ENCODE measurements at places on chromosomes 12 and 14.

- DNase-seq: no peak
Observed at GRCh38 chr14:87002776-87003175, 990.2 kb downstream of the GALC start.

DNA sequence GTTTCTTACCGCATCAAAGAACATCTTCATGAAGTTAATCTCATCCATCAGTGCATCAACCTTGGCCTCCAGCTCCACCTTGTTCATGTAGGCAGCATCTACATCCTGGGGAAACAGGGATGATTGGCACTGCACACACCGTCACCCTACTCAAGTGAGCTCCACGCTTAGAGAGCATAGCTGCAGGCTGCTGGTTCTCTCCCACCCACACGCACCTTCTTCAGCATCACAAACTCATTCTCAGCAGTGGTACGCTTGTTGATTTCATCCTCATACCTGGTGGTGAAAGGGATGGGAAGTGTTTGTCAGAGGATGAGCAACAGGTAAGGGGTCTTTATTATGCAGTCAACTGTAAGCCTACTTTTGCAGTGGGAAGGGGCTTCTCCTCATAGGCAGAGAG is 2.3 kb downstream of the KRT5 start:
- DNase-seq: no peak

GRCh38 chr12:42091769-42092168 is 52.9 kb downstream of the GXYLT1 start:
- no peak for DNase-seq

DNA sequence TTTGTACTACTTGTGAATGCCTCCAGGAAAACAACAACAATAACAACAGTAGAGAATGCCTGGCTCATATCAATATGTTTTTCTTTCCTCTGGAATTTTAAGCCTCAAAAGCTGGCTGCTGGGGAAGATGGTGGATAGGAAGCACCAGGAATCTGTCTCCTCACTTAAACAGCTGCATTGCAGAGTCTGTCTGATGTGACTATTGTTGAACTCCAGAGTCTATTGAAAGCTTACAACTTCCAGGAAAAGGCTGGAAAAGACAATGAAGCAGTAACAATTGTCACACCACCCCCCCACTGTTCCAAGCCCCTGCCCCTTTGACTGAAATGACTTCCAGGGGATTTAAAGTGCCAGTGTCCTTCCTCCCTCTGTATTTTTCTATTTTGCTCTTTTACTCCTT is 309.7 kb downstream of the BMP4 start:
- no peak for DNase-seq

DNA sequence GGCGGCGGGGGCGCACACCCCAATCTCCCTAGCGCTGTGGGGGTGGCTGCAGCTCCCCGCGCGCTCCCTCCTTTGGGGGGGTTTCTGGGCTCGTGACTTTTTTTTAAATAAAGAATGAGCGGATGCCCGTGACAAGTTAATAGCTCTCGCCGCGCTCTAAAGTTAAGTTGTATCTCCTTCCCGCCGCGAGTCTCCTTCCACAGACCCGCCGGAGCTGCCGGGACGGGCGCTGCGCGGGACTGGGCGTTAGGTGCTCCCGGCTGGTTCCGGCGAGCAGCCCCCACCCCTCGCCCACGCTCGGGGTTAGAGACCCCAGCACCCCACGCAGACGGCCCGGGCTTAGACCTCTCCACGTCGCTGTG is 82.6 kb upstream of the HMGA2 start:
- no peak for DNase-seq

GRCh38 chr14:44866322-44866721 is 95.4 kb downstream of the KLHL28 start:
- DNase-seq: no peak

GRCh38 chr12:13537623-13538022 is 341.1 kb downstream of the EMP1 start:
- DNase-seq: no peak

GRCh38 chr12:123908884-123909725 is 63.5 kb downstream of the CCDC92 start:
- no peak for DNase-seq

- DNase-seq: no peak
Observed at GRCh38 chr12:87117526-87117925, 861.3 kb upstream of the MGAT4C start.

- DNase-seq: no peak
Observed at GRCh38 chr12:13289653-13290289, 93.2 kb downstream of the EMP1 start.

- peak; percentile 53 for DNase-seq
Observed at GRCh38 chr14:32679927-32680612, 258.6 kb upstream of the NPAS3 start.

DNA sequence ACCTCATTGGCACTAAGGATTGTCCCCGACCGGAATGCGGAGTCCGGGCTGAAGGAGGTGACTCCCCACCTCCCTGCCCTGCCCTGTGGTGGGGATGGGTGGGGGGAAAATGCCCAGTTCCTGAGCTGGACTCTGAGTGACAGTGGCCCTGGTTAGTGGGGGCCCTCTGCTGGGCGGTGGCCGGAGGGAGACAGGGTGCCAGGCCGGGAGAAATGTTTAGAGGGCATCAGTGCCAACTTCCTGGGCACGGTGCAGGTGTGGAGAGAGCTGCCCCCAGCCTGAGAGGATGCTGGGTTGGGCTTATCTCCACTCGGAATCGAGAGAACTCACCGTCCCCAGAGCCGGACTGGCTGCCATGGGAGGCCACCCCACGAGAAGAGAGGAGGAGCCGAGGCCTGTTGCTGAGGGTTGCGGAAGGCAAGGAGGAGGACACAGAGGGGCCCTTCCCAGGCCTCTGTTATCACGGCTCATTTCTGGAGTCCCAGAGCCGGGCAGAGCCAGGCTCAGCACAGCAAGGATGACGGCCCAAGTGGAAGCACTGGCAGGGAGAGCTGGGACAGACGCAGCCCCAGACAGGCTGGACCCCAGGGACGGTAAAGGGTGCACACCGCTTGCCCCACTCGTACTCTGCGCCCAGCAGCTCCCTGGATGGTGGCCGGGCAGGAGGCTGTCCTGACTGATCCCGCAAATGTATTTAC is 156.7 kb downstream of the KIF26A start:
- DNase-seq: no peak

GRCh38 chr14:33362934-33363333 is 424.3 kb downstream of the NPAS3 start:
- no peak for DNase-seq

GRCh38 chr14:56709201-56709600 is 101.1 kb downstream of the OTX2 start:
- no peak for DNase-seq

DNA sequence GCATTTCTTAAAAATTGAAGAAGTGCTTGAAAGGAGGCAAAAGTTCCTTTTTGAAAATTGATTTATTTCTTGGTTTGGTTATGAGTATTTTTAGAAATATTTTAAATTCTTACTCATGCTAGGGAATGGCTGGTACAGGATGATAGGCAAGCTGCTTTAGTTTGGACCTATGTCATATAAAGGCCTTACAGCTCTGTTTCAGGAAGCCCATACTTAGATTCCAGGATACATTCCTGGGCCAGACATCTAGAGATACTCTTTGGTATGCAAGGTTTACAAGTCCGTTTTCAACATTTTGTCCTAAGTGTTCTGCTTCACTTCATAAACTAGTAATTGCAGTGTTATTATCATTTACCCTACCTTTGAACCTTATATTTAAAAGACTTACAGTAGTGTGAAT is 186.8 kb downstream of the FUT8 start:
- DNase-seq: no peak

GRCh38 chr12:25264862-25265261 is 14.1 kb upstream of the KRAS start:
- DNase-seq: no peak

GRCh38 chr12:12460935-12461922 is 101.4 kb downstream of the DUSP16 start:
- DNase-seq: no peak

DNA sequence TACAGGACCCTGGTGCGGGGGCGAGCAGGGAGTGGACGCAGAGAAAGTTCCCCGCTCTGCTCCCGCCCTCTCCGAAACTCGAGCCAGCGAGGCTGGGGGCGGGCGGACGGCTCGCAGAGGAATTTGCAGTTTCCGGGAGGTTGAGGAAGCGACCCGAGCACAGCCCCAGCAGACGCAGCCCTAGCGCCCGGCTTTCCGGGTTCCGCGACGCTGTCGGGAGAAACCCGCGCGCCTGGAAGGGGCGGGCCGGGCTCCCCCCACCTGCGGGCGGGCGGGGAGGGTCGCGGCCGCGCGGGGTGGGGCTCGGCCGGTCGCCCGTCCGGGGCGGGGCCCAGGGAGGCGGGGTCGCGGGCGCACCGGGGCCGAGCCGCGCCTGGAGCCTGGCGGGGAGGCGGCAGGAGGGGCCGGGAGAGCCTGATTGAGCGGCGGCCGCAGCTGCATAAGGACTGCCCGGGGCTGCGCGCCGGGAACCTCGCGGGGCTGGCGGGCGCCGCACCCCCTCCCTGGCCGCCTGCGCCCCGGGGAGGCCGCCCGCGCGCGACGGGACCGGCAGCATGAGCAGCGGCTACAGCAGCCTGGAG is at the start of gene RASSF3:
TSS of gene RASSF3 (plus strand) at position 417 of the 581 bp plus-strand sequence. CDS start at position 555, 138 bp downstream.
- DNase-seq: peak; percentile 67

DNA sequence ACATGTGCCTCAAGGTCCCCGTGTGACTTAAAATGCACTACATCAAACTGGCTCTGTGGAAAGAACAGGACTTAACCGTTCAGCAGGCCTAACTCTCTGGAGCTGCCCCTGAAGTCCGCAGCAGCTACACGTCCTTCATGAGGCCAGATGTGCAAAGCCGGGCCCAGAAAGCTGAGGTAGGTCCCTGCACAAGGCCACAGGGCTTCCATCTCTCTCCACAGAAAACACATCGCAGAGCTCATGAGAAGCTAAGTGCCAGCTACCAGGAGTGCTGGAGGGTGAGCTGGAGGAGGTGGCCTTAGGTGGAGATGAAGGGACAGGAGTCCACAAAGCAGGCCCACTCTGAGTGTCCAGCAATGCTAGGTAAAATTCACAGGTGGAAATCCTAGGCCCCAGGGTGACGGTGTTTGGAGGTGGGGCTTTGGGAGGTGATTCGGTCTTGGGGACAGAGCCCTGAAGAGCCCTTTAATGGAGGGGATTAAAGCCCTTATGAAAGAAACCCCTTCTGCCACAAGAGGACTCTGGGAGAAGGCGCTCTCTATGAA is 52.4 kb downstream of the VCPKMT start:
- DNase-seq: no peak

- DNase-seq: no peak
Observed at GRCh38 chr14:100292301-100292775, 13.9 kb downstream of the SLC25A29 start.

- no peak for DNase-seq
Observed at GRCh38 chr12:106897082-106897481, 58.6 kb upstream of the TMEM263 start.

DNA sequence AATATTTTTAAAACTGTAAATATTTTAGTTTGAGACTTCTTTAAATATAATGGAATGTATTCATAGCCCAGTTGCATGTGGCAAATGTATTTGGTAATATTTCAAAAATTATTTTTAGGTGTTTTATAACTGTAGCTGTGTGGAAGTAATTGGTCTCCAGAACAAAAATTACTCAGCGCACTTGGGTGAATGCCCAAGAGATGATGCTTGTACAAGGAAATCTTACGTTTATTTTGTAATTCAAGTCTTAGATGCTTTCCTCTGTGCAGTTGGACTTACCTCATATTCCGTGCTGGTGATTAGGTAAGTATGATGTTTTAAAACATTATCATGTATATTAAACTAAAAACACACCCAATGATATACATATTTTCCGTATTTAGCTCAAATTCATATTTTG is 76.7 kb upstream of the SLCO1B1 start:
- no peak for DNase-seq

- no peak for DNase-seq
Observed at GRCh38 chr12:100017056-100017455, 32.3 kb upstream of the ANKS1B start.

DNA sequence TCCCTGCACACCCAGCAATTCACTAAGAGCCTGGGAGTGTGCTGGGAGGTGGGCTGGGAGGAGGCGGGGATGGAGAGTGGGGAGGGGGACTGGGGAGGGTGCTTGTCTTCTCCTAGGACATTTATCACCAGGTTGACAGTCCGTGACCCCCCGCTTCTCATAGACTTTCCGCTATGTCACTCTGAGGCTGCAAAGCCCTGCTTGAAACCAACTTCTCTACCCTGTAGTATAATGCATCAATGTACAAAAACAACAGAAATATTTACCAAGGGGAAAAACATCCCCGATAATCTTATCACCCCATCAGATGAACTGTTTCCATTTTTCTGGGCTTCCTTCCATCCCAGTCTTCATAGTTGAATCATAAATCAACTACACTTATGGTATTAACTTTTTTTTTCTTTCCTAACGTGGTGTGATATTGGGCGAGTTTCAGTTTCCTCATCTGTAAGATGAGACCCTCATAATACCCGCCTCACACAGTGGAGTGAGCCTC is 28.6 kb upstream of the BATF start:
- DNase-seq: no peak

DNA sequence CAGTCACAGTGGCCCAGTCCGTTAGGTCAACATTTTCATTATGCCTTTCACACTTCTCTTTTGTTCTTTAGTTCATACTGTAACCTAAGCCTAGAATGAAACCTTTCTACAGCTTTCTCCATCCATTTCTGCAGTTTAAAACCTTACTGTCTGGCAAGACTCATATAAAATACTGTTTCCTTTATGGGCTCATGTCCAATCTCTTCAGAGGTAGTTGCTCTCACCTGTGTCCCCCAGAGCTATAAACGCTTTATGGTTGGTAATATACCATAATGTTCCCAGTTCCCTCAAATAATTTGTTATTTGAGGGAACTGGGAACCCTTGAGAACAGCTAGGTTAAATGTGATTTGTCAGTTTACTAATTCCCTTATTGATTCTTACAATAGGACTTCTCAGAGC is 83.0 kb downstream of the SRGAP1 start:
- DNase-seq: no peak

DNA sequence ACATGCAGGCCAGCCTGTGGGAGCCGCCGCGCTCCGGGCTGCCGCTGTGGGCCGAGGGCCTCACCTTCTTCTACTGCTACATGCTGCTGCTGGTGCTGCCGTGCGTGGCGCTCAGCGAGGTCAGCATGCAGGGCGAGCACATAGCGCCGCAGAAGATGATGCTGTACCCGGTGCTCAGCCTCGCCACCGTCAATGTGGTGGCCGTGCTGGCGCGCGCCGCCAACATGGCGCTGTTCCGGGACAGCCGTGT is 2.9 kb downstream of the TMEM121 start:
- DNase-seq: no peak

- no peak for DNase-seq
Observed at GRCh38 chr12:49671031-49671765, 36.0 kb downstream of the FMNL3 start.

DNA sequence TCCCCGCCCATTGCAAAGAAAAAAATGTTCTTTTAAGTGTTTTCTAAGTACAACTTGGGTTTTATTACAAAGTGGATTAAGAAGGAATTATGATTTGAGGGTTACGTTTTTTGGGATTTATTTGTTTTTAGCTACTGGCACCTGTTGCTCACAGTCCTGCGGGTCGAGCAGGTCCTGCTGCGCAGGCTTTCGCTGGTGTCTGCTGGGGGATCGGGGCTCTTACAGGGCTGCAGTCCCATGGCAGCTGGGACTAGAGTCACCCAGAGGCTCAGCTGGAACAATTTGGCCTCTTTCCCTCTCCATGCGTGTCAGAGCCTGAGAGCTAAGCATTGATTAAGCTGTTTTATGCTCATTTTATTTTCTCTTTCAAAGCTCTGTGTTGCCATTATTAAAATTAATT is 55.6 kb upstream of the DYNC1H1 start:
- no peak for DNase-seq
